Lung microvascular endothelial cell (primary cell): ENCODE measurements at places on chromosomes 16 and 17.
A peak's percentile ranks its signal among the peaks of the same experiment; 100 is the strongest.

DNA sequence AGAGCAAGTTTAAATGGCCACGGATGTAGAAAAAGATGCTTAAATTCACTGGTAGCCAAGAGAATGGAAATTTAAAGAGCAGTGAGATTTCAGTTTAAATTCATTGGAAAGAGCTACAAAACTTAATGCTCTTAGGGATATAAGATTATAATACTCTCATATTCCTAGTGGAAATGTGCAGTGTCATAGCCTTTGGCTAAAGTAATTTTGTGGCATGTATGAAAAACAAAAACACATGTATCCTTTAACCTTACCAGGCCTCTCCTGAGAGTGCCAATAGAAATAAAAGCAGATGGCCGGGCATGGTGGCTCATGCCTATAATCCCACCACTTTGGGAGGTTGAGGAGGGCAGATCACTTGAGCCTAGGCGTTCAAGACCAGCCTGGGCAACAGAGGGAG lies 289.2 kb downstream of the PHKB start:
- DNase-seq: no peak

DNA sequence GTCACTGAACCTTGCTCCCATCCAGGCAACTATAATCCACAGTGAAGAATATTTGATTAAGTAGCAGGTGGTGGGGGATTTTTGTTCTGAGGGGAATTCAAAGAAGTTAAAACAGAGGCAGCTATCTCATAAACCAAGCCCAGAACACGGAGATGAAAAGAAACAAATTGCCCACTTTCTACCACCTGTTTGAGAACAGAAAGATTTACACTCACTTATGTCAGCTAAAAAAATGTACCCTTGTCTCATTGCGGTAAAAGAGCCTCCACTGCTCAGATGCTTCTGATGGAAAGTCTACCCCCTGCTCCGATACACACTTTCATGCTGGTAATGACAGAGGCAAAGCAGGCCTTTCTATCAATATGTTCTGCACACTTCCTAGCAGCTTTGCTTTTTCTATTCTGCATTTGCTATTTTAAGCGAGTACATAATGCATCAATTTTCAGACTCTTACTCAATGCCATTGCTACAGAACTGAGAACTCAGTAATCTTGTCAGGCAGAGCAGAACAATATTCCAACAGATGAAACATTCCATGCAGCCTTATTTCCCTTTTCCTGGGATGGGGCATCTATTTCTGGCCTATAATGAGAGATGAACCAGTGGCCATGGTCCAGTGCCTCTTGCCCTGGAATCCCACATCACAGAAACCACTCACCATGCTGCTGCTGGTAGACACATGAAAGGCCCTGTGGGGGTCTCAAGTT lies 29.0 kb downstream of the CDK5R1 start:
- DNase-seq: no peak

DNA sequence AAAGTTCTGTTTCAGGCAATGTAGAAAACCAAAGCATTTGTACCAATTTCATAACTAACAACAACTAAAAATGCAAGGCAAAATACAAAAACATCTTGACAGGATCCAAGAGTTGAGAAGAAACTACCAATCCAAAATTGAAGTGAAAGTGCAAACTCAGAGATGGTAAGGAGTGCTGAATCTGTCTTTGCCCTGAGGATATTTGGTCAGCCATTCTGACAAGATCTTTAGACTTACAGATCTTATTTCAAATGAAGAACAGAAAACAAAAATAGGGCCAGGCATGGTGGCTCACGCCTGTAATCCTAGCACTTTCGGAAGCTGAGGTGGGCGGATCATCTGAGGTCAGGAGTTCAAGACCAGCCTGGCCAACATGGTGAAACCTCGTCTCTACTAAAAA lies 412.8 kb downstream of the ZFHX3 start:
- no peak for DNase-seq

DNA sequence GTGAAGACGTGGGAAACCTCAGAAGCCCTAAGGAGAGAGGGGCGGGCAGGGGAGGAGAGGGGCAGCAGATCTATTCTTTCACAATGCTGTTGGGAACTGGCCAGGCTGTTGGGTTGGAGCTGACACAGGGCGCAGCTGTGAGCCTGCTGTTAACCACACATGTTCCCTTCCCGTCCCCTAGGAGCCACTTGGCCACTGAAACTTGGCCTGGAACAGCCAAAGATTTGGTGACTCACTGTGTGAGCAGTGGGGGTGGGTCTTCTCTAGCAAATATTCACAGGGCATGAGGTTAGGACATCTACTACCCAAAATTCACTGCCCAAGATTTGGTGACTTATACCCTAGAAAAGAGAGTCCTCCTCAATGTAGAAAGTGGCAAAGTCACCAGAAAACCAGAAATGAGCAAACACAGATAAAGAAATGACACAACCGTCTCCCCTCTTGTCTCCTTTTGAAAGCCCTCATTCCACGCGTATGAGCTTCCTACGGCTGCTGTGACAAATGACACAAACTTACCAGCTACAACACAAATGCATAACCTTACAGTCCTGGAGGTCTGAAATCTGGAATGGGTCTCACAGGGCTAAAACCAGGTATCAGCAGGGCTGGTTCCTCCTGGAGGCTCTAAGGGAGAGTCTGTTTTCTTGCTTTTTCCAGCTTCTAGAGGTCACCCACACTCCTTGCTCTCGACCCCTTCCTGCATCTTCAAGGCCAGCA lies 6.3 kb downstream of the TBC1D16 start:
- peak; percentile 59 for DNase-seq

DNA sequence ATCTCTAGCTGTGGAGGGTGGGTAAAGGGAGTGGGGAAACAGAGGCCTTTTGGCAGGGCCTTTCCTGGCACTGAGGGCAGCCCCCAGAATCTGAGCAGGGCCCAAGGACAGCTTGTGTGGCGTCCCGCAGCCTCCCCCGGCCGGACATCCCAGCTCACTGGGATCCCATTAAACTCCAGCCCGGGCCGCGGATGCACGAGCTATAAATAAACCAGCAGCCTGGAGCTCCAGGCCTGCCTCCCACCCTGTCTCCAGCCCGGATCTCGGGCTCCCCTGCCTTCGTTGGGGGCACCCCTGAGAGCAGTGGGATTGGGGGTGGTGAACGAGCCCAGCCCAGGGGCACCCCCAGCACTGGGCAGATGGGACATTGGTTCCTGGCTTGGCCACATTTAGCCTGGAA lies 13.8 kb upstream of the AATK start:
- DNase-seq: no peak

- DNase-seq: no peak
Observed at GRCh38 chr17:57781386-57782061, 36.4 kb upstream of the CCDC182 start.
